RWPE1 (cell line): ENCODE measurements at places on chromosomes 6 and 20.

DNA sequence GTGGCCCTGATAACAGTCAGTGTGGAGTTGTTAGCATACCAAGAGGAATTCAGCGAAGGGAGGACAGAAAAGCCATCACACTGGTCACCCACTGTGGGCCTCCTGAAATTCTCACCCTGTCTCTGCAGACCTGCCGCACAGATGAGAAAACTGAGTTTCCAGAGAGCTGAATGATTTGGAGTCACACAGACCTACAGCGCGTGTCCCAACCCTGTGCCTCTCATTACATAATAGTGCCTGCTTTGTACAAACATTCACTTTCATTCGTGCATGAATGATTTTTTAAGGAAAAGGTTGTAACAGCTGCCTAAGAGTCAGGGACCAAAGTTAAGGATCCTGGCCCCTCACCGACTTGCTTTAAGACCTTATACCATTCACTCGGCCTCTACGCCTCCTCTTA lies 62.7 kb downstream of the THBS2 start:
- DNase-seq = no peak

- DNase-seq = peak; percentile 72
These were observed 1.1 kb upstream of the AFDN start for GRCh38 chr6:167825332-167826229.

- DNase-seq = no peak
These were observed 25.0 kb downstream of the MYH7B start for GRCh38 chr20:34980543-34981233.

DNA sequence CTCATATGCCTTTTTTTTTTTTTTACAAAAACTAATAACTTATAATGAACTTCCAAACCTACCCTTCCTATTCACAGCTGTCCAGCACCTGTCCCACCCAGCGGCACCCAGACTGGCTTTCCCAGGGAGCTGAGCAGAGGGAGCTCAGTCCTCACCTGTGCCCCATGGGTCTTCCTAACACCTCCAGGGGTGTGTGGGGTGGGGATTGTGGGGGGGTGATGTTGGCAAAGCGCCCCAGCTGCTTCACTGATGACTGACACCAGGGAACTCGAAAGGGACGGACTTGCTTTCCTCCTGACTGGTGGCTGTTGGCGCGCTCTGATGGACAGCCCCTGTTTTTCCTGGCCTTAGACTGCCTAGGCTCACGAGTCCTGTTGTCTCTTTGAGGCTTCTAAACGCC lies 14.2 kb upstream of the SYNJ2 start:
- DNase-seq = no peak

DNA sequence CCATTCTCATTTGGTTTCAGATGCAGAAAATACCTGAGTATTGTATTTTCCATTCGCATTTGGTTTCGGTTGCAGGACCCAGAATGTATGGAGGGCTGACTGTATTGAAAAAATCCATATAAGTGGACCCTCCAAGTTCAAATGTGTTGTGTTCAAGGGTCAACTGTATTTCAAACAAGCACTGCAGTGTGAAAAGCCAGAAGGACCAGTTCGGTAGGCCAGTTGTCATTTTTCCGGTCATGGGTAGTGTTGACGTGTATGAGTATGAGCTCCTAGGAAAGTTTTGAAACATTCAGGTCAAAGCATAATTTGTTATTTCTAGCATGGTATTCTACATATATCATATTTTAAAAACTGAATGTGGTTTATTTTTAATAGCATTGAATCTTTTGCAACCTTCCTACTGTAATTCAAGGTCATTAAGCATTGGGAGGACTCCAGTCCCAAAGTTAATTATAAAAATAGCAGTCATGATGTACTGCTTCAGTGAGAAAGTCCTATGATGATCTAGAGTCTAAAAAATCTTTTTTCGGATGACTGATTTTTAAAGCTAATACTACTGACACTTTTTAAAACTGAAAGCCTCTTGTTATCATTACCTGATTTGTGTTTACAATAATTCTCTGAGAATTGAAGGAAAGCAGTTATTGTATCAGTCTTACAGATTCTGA lies 18.9 kb downstream of the NHSL1 start:
- no peak for DNase-seq

GRCh38 chr20:3172126-3172932 lies 1.0 kb downstream of the LZTS3 start:
- no peak for DNase-seq

GRCh38 chr6:110731196-110731595 lies 84.1 kb downstream of the CDK19 start:
- no peak for DNase-seq

DNA sequence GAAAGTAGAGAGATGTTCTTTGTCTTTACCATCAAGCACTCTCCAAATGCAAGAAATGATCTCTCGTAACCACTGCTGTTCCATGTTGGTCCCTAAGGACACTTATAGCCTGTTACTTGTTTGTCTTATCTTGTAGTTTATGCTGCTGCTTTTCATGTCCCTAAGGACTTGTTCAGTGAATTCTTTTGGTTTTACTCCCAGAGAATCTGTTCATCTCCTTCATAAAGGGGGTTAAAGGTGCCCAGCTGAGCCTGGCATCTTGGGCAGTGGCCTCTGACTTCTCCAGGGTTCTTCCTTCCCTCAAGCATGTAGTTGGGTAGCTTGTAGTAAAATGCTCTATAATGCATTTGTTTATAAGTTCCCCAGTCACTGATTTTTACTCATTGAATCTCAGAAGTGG lies 864 bp upstream of the PKIG start:
- DNase-seq = no peak
